Mesenteric fat pad (tissue), 1 donor: ENCODE measurements at places on chromosomes 16 and 17. TPM values are rescaled to one million over a fixed set of nuclear protein-coding genes. Genes with fewer than 3 reads are reported as not detected.

KCTD19 gene
- not detected for total RNA-seq

KRT40 gene
- total RNA-seq, result not detected

HOXB8 gene
- 2.3 TPM for total RNA-seq

KRTAP4-3 gene
- not detected for total RNA-seq

SMIM36 gene
- not detected for total RNA-seq

NPTX1 gene
- not detected for total RNA-seq

SOX8 gene
- 1.3 TPM for total RNA-seq

CSH2 gene
- not detected for total RNA-seq

NPIPA3 gene
- 4.1 TPM for total RNA-seq

KRT36 gene
- not detected for total RNA-seq

KRT12 gene
- not detected for total RNA-seq

PPY gene
- total RNA-seq, result not detected

PRKCB gene
- 11.0 TPM for total RNA-seq

CASKIN1 gene
- 0.06 TPM for total RNA-seq

ZPBP2 gene
- total RNA-seq, result not detected

CNOT1 gene
- 129 TPM for total RNA-seq

CNTNAP1 gene
- total RNA-seq, result 3.7 TPM

RTN4RL1 gene
- 11.2 TPM for total RNA-seq

RPRML gene
- not detected for total RNA-seq

ZNF750 gene
- total RNA-seq, result 0.26 TPM

HS3ST3A1 gene
- 0.22 TPM for total RNA-seq
